ENCODE measurements at places on chromosomes 16 and 17.

DNA sequence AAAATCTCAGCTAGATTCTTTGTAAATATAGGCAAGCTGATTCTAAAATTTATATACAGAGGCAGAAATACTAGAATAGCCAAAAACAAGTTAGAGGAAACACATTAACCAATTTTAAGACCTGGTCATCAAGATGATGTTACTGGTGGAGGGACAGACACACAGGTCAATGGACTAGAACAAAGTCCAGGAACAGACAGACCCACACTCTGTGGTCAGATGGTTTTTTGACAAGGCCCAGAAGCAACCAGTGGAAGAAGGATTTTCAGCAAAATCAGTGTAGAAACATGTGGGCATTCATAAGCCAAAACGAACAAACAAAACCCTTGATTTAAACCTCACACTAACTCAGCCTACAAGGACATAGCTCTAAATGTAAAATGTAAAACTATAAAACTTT, 99.7 kb upstream of the METRNL start:
- no peak for DNase-seq

GRCh38 chr17:50688245-50688644, 19.5 kb downstream of the ANKRD40 start:
- DNase-seq: no peak

GRCh38 chr17:60534010-60534555, 8.0 kb upstream of the APPBP2 start:
- DNase-seq: no peak

GRCh38 chr17:66255112-66255511, 25.9 kb upstream of the APOH start:
- DNase-seq: no peak

DNA sequence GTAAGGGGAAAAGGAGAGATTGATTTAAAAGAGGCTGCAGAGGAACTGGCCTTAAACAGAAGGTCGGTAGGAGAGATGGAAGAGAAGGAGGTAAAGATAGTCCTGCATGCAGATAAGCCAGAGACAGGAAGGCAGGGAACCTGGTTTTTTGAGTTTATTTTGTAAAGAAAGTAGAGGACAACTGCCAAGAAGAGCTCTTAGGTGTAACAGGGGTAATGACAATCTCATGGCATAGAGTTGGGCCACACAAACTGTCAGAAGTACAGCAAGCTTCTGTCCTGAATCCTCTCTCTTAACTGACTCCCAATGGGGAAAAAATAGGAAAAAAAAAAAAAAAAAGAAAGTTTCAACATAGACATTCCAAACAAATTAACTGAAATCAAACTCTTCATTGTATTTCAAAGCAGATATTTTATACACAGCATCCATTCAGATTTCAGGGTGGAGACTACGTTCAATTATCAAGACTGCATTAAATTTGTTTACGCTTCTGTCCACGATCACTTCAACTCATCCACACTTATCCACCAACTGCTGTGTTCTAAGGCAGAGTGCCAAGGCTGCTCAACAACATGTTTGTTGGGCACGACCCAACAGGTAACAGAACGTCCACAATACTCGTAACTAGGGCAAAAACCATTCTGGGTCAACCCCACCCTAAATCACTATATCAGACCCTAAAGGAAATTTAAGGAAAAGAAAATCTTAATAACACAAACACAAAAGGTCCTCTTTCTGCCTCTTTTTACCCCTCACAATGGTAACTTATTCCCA, 34.9 kb downstream of the USP31 start:
- DNase-seq: no peak

Data from stimulated activated naive CD4-positive, alpha-beta T cell treated with Interleukin-2 at 50 U/mL for 16 hours (primary cell).